Activated T-cell treated with anti-CD3 and anti-CD28 coated beads, Interleukin-2, amount 50 U/mL, for 72 hours (primary cell): ENCODE measurements at places on chromosomes 7 and 10.

GRCh38 chr7:95502403-95502802, 16.7 kb downstream of the ASB4 start:
- DNase-seq: no peak

- no peak for DNase-seq
These were observed 93.1 kb upstream of the IFRD1 start for GRCh38 chr7:112357136-112357535.

DNA sequence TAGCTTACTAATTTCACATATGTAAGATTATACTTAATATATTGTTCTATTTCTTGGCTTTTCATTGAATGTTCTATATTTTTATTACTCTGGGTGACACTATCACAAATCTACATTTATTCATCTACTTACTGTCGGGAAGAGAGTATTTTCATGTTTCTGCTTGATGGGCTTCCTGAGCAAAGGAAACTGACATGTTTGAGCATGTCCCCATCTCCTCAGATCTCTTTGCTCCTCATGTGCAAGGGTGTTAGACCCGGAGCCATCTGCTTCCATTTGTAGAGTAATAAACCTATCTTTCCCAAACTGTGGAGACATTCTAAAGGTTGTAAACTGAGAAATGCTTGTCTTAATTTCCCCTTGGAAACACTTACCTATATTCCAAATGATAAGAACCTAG, 103.5 kb downstream of the LSMEM1 start:
- no peak for DNase-seq

GRCh38 chr7:71842381-71842780, 569.8 kb downstream of the CALN1 start:
- no peak for DNase-seq

DNA sequence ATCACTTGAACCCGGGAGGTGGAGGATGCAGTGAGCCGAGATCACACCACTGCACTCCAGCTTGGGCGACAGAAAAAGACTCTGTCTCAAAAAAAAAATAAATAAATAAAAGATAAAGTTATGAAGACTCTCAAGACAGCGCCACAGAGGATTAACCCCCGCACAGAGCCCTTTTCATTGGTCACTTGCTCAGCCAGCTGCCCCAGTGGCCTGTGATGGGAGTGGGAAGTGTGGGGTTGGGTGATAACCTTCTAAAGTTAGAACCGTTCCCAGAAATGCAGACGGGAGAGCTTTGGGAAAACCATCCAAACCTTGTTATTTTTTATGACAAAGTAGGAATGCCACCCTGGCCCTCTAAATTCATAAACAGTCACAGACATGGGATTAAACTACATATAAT, 57.4 kb downstream of the PARP12 start:
- no peak for DNase-seq
